ENCODE measurements at places on chromosomes 11 and 22.

- DNase-seq: no peak
These were observed 29.8 kb upstream of the NFAM1 start for GRCh38 chr22:42462016-42462415.

DNA sequence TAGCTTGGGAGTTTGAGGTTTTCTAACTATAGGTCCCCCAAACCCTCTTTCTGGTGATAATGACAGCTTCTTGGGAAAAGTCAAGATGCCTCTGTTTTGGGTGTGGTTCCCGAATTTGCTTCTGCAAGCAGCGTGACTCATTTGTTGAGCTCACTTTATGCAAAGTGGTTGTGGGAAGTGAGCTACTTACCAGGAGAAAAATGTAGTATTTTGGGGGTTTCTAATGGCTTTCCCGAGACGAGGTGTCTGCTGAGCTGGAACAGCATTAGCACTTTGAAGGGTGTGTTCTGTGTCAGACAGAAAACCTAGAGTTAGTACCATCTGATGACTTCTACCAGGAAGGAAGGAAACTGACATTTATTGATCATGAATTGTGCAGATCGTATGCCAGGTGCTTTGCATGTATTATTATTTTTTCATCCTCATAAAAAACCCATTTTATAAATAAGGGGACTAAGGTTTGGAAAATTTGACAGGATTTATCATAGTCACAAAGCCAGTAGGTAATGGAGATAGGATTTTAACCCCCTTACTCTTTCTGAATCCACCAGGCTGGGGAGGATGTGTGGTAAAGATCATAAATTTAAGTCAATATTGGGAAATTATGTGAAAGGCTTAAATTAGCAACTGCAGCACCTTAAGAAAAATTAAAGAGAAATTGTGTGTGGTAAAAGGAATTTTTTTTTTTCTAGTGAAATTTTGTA, 108.8 kb upstream of the CD44 start:
- DNase-seq: no peak

DNA sequence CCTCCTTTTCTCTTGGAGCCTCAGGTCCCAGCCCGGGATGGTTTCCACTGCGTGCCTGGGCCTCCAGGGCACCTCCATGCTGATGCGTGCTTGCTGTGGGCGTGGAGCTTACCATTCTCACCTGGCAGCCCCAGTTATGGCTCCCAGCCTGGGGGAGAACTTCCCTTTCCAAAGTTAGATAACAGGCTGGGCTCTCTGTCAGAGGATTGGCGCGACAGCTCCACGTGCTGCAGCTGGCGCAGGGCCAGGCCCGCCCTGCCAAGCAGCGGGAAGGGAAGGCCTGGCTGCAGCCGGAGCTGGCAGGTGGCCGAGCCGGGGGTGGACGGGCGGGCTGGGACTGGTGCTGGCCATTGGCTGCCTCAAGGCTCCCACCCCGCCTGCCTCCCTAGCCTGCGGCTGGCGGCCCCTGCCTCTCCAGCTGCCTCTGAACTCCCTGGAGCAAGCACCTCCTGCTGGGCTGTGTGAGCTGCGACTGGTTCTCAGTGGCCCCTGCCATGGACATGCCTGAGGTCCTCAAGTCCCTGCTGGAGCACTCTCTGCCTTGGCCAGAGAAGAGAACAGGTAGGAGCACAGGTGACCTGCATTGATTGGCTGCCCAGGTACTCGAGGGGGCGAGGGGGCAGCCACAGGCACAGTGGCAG, 14.6 kb upstream of the TEF start:
- no peak for DNase-seq

DNA sequence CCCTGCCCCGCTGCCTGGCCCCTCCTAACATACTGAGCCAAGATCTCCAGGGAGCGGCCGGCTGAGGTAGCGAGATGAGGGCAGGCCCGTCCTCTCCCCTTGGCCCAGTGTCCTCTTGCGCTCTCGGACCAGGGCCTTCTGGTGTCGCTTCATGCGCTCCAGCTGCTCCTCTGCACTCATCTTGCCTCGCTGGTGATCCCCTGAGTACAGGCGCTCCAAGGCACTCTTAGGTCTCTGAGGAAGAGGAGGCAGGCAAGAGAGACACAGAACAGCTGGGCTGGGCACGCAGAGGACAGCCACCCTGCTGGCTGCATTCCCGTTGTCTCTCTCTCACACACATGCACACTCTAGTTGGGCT, 50.6 kb downstream of the C11orf58 start:
- DNase-seq: no peak

DNA sequence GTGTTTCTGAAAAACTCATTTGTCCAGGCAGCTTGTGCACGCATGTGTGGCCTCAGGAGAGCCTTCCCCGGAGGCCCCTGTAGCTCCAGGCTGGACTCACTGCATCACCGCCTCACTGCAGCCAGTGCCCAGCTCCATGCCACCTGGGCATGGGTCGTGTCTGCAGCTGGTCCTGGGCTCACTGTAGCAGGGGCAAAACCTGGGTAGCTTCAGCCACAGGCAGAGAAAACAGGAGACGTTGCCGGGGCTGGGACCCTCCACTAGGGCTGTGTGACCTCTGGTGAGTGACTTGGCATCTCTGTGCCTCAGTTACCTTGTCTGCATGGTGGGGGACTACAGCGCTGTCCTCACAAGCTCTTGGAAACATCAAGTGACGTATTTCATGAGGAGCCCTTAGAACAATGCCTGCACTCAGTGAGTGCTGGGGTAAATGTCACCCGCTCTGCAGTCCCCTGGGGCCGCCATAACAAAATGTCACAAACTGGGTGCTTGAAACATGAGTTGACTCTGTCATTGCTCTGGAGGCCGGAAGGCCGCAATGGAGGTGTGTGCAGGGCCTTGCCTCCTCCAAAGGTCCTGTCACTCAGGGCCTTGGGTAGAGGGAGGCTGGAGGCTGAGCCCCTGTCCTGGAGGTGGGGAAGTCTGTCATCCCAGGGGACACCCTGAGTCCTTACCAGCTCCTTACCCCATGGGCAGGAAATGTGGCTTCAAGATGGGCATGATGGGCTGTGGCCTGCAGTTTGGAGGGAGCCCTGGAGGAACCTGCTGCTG, 488.7 kb downstream of the TBC1D22A start:
- DNase-seq: no peak

DNA sequence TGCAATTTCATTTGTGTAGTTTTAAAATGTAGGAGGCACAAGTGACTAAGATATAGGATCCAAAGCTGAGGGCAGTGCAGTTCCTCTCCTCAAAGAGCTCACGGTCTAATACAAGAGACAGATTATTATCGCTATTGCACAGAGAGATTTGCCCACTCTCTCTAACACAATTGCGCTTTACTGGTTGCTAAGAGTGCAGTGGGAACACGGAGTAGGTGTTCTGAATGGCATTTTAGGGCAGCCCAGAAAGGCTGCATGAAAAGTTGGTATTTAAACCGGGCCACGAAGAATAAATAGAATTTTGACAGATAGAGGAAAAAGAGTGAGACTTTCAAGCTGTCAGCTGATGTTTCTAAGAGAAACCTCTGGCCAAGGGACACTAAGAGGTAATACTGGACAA, 79.5 kb downstream of the BLID start:
- DNase-seq: no peak

- DNase-seq: no peak
These were observed 79.5 kb downstream of the CCDC83 start for GRCh38 chr11:85934596-85935169.

GRCh38 chr11:95732930-95733602, 56.5 kb downstream of the FAM76B start:
- DNase-seq: no peak

- DNase-seq: no peak
These were observed 27.4 kb downstream of the ZNRF3 start for GRCh38 chr22:28910569-28911303.

DNA sequence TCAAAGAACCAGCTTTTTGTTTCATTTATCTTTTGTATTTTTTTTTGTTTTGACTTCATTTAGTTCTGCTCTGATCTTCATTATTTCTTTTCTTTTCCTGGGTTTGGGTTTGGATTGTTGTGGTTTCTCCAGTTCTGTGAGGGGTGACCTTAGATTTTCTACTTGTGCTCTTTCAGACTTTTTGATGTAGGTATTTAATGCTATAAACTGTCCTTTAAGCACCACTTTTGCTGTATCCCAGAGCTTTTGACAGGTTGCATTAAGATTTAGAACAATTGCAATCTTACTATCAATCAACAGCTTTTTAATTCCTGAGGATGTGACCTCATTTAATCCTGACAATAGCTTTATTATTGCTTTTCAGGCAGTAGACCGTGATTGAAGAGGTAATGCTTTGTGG, 94.3 kb downstream of the ZNF280B start:
- no peak for DNase-seq

GRCh38 chr11:23021287-23021863, 161.1 kb upstream of the CCDC179 start:
- DNase-seq: no peak

GRCh38 chr11:134819041-134819440, 407.0 kb upstream of the B3GAT1 start:
- DNase-seq: no peak

GRCh38 chr11:95794086-95794485, 3.8 kb downstream of the CEP57 start:
- DNase-seq: no peak

GRCh38 chr22:19571207-19571795, 47.1 kb upstream of the CLDN5 start:
- DNase-seq: no peak

DNA sequence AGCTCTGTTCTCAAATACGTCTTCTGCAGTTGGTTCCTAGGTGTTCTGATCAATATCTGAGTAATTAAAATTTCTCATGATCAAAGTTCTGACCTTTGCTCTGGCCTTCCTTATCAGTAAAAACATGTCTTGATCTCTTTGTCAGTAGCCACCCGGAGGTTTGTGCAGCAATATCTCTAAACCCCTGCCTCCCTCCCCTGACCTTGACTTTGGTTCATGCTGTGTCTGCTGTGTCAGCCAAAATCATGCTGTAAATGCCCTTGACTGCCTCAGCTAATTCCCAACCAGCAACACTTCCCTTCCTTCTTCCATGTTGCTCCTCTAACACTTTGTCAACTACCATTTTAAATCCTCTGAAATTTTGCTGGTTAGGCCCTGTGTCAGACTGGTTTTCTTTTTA, 424.7 kb downstream of the FAM181B start:
- no peak for DNase-seq

GRCh38 chr11:120668537-120668936, 157.0 kb downstream of the GRIK4 start:
- no peak for DNase-seq

GRCh38 chr11:75563978-75564552, 2.0 kb downstream of the SERPINH1 start:
- DNase-seq: no peak

DNA sequence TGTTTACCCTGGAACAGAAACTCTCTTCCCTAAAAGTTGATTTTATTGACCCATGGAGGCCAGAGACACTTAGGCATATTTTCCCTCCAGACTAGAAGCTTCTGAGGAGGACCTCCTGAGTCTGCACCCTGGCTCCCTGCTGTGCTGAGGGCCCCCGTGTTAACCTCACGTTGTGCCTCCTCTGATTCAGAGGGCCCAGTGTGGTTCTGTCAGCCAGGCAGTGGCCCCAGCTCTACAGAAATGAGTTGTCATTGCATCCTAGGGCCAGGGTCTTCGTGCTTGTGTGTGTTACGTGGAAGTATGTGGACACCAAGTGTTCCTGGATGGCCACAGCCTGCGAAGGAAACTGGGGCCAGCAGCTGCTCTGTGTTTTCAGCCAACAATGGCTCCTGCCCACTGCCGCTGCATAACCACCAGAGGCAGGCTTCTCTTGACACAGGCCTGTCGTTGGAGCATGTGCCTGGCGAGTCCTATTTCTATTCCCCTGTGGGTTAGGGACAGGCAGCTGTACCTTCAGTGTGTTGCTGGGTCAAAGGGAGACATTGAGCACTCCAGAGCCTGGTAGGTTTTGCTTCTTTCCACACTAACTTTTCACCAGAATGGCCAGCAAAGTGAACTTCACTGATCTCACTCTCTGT, 44.5 kb downstream of the MED15 start:
- DNase-seq: no peak

DNA sequence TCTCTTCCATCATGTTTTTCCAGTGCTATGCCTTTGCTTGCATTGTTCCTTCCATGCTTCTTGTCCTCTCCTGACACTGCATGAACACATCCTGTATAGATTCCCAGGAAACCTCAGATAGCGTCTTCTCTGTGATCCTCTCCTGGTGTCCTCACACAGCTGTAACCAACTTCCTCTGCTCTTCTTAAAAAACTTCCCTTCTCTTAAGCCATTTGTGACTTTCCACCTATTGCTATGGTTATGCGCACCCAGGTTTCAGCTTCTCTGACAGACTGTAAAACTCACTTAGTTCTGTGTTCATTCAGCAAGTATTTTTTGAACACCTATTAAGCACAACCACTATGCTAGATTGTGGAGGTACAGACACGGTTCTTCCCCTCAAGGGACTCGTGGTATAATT, 5.1 kb upstream of the APLP2 start:
- DNase-seq: no peak

- DNase-seq: no peak
These were observed 61.6 kb downstream of the METTL15 start for GRCh38 chr11:28169816-28170215.

- no peak for DNase-seq
These were observed 753 bp downstream of the PRPF19 start for GRCh38 chr11:60905551-60906113.

- no peak for DNase-seq
These were observed 5.2 kb upstream of the OLFML1 start for GRCh38 chr11:7480113-7480512.

GRCh38 chr11:113375402-113375801, 12.2 kb upstream of the ANKK1 start:
- DNase-seq: no peak

- no peak for DNase-seq
These were observed 33.2 kb downstream of the PPP2R1B start for GRCh38 chr11:111733016-111733415.

DNA sequence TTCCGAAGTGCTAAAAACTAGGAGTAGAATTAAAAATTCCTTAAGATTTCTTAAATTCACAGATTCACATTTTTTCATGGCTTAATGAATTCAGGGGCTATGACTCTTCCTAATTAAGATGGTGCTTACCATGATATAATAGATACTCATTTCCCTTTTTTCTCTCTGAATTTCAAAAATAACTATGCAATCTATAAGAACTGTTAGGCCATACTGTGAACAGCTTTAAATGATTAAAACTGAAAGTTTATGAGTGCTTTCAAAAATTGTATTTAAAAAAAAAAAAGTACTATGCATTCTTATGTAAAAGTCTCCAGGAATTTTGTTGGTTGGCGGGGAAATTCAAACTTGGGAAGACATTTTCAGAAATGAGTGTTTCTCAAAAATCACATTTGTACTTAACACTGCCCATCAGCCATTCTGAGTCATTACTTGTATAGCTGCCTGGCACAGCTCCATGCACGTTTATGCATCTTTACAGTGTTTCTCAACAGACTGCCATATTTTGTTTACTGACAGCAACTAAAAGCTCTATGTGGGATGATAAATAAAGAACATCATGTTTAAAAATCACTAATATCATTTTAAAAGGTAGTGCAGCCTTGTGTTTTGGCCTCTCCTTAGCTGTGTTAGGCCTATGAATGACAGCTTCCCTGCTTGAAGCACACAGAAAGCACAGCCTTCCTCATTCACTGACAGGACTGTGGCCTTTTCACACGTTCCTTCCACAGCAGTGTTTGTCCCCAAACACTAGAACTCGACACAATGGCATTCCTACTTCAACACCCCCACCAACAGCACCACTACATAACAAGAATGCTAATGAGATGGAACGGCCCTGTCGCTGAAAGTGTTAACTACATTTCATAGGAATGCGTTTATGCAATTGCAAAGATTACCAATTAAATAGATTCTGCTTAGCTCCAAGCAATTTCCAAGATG, 131.4 kb downstream of the DCDC1 start:
- DNase-seq: no peak

GRCh38 chr11:130798280-130798679, 118.0 kb downstream of the SNX19 start:
- no peak for DNase-seq

GRCh38 chr22:36238373-36239149, 766 bp downstream of the APOL2 start:
- no peak for DNase-seq

Measured in stimulated activated CD8-positive, alpha-beta memory T cell treated with anti-CD3 and anti-CD28 coated beads, Interleukin-12 subunit alpha, Interleukin-12 subunit beta, amount 100 ng/mL, for 4 hours (primary cell).